Fibroblast of skin of scalp (primary cell): ENCODE measurements at places on chromosomes 7 and 10.
A peak's percentile ranks its signal among the peaks of the same experiment; 100 is the strongest.

GRCh38 chr7:55491346-55491745, 81.0 kb downstream of the VOPP1 start:
- DNase-seq: no peak

DNA sequence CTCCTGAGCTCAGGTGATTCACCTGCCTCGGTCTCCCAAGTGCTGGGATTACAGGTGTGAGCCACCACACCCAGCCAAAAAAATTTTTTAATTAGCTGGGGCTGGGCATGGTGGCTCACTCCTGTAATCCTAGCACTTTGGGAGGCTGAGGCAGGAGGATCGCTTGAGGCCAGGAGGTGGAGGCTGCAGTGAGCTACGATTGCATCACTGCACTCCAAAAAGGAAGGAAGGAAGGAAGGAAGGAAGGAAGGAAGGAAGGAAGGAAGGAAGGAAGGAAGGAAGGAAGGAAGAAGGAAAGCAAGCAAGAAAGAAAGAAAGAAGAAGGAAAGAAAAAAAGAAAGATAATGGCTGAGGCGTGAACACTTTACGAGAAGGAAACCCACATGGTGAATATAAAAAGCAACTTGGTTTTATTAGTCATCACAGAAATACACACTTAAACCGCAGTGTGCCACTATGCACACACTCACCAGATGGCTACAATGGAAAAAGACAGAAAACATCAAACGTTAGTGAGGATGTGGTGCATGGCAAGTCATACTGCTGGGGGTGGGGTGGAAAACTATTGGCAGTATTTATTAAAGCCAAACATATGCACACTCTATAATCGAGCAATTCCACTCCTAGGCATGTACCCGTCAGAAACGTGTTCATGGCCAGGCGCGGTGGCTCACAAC, 4.4 kb upstream of the CCL26 start:
- peak; percentile 92 for DNase-seq

- no peak for DNase-seq
Observed at GRCh38 chr10:96317067-96317833, 13.0 kb downstream of the DNTT start.

GRCh38 chr7:144086730-144087129, 652 bp downstream of the OR2A12 start:
- no peak for DNase-seq

- DNase-seq: peak; percentile 71
Observed at GRCh38 chr7:117323851-117324711, 1.2 kb upstream of the WNT2 start.

DNA sequence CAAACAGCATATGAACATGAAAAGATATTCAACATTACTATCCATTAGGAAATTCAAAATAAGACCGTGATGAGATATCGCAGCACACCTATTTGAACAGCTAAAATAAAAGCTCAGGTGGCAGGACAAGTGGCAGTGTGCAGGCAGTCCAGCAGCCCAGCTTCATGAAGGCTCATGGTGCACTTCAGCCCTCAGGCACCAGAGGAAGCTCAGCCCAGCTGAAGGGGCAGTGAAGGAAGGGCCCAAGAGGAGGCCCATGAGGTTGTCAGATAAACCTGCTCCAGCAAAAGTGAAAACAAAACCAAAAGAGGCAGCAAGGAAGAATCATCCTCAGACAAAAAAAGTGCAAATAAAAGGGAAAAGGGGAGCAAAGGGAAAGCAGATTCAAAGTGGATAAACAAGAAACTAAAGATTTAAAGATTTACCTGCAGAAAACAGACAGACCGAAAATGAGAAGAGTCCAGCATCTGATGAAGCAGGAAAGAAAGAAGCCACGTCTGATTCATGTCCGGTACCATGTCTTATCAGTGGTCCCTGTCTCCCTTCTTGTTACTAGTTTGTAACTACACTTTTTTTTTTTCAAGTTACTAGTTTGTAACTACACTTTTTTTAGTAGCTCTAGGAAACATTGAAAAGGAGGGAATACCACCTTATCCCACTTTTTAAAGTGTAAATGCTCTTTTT, 15.0 kb upstream of the FAM24B start:
- DNase-seq: no peak

- no peak for DNase-seq
Observed at GRCh38 chr10:71233482-71233892, 21.1 kb downstream of the UNC5B start.

- peak; percentile 60 for DNase-seq
Observed at GRCh38 chr10:131928248-131929095, 27.7 kb downstream of the PPP2R2D start.

DNA sequence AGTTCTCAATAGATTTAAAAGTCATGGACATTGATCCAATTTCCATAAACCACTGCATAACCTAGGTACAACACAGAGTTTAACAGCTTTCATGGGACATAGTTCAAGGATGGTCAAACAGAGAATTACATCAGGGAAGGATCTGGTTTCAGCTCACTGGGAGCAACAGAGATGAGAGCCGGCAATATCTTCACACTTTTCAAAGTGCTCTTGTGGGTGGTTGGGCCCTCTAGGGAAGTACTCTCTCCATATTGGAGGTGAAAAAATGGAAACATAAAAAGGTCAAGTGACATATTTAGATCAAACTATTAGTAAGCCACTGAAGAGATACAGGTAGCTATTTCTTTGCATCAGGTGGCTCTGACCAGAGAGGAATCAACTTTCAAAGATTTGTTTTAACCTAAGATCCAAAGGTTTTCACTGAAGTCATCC, 61.8 kb upstream of the LRRN3 start:
- no peak for DNase-seq

DNA sequence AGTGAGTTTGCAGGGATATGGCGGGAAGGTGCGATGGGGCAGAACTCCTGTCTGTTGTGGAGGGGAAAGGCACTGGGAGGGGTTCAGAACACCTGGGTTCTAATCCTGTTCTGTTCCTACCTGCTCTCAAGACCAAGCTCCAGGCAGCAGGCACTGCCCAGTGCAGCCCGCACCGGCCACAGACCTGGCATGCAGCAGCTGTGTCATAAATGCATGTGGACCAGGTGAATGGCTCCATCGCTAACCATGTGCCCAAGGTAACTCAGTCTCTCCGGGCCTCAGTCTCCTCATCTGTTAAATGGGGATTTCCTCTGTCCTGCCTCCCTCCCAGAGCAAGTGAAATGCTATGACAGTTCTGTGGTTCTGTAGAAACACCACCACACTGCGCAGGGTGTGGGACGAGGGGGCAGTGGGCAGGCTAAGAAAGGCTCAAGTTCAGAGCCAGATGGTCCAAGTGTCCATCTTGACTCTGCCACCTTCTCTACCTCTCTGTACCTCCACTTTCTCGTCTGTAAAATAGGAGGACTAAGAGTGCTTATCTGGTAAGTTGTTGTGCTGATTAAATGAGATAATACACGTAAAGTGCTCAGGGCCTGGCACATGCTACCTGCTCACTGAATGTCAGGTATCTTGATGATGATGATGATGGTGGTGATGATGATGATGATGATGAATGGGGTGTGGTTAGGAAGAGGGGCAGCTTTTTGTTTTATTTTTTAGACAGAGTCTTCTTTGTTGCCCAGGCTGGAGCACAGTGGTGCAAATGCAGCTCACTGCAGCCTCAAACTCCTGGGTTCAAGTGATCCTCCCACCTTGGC, 22.9 kb downstream of the ATP6V1F start:
- DNase-seq: no peak

GRCh38 chr10:99858849-99859248, 76.4 kb downstream of the ABCC2 start:
- no peak for DNase-seq

DNA sequence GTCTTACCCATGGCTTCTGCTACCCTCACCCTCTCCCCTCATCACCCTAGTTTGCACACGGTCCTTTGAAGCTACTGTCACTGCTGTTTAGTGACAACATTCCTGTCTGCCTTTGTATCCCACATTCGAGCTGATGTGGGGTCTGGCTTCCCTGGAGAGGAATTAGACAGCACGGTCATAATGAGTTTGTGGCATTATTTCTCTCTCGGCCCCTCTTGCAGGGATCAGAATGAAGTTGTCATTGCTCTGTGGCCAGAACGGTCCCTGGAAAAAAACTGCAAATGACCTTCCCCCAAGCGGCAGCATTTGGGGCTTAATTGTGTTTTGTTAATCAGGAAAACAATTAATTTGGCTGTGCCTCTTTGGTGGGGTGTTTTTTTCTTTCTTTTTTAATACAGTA, 317.2 kb upstream of the PODXL start:
- DNase-seq: no peak

- DNase-seq: no peak
Observed at GRCh38 chr10:103968441-103969391, 1.8 kb downstream of the SLK start.

DNA sequence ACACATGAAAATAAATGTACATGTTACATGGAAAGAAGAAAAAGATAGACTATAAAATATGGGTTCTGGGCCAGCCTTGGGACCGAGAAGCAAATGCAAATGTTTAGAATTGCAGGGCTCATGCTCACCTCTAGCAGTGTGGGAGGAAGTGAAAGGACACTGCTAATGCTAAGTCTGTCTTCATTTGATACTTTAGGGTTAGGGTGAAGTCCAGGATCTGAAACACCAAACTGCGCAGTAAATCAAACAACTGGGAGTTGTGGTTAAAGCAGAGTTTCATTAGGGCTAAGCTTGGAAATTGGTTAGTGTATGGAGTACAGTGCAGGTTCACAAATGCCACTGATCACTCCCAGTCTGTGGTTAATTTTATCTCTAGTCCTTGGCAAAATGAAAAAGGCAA, 73.2 kb upstream of the PDK4 start:
- no peak for DNase-seq

DNA sequence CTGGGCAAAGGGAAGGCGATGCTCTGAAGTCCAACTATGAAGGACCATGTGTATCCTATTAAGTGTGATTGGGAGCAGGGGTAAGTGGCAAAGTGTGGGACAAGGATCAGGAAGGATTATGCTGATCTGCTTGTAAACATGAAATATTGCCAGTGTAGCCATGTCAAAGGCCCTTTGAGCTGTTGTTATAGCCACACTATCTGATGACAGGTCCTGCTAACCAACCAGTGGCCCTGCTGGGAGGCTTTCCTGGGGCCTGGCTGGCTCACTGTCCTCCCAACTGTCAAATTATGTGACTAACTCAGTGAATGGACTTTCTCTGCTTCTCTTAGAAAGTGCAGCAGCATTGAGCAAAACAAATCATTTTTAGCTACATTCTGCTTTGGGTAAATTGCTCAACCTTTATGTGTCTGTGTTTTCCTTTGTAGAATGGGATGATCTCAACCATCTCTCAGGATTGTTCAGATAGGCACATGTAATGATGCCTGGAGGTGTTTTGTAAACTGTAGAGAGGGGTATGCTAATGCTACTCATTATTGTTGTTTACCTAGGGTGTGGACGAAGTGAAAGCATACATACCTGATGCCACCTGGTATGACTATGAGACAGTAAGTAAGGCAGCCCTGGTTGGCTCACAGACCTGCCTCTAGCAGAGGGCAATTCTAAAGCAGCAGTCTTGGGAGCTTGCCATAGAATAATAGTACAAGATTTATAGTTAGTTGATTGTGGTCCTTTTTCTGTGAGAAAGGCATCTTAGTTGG, 47.4 kb downstream of the MGAM2 start:
- DNase-seq: no peak

GRCh38 chr7:80136261-80137055, 1.8 kb downstream of the GNAI1 start:
- DNase-seq: peak; percentile 46

DNA sequence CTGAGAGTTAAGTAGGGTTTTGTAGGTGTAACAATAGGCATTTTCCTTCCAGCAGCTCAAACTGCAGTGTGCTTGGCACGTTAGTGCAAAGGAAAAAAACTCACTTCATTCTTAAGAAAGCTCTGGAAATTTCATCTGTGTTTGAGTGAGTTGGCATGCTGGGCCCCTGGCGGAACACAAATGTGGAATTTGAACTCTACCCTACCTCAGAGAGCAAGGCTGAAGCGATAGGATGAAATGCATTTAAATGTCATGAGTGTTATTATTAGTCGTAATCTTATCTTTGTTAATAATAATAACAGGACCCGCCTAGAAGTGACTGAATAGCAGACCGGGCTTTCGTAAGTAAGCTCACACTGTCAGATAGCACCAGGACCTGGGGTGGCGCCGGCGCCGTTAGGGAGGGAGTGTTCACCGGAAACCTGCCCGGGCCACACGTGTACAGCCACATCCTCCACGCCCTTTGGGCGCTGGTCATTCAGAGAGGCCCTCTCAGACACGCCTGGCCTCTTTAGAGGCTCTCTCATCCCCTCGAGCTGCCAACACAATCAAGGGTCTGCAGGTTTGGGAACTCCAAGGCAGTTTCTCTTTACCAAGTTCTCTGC, 63.5 kb downstream of the GRK5 start:
- DNase-seq: no peak
